ENCODE measurements at places on chromosomes 7 and 10. TPM values are rescaled to one million over a fixed set of nuclear protein-coding genes. Genes with fewer than 3 reads are reported as not detected.

DNA sequence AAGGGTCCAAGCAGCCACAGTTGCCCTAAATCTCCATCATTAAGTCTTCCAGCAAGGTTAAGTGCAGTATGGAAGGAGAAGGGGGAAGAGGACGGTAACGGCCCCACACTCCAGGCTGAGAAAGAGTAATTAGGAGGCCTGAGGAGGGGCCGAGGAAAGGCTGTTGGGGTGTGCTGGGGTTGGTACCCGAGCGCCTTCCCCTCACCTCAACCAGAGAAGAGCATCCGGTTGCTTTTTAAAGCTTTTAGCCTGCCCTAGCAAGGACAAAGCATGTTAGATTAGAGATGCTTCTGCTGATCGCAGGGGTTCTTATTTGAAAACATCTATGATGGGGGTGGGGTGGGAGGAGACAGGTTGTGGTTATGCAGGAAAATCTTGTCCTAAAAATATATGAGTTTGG is 9.0 kb upstream of the ZSCAN21 start:
- DNase-seq = no peak
- H3K4me1 ChIP-seq = peaks cover 22% of the 10 kb centered on the region
- H3K27me3 ChIP-seq = no peaks in the 10 kb centered on the region

GRCh38 chr7:152848026-152848425 is 88.5 kb downstream of the ACTR3B start:
- no peak for DNase-seq
- H3K27ac ChIP-seq = no peak overlapping the region
- H3K4me3 ChIP-seq = no peak overlapping the region
- H3K4me1 ChIP-seq = no peaks in the 10 kb centered on the region

DNA sequence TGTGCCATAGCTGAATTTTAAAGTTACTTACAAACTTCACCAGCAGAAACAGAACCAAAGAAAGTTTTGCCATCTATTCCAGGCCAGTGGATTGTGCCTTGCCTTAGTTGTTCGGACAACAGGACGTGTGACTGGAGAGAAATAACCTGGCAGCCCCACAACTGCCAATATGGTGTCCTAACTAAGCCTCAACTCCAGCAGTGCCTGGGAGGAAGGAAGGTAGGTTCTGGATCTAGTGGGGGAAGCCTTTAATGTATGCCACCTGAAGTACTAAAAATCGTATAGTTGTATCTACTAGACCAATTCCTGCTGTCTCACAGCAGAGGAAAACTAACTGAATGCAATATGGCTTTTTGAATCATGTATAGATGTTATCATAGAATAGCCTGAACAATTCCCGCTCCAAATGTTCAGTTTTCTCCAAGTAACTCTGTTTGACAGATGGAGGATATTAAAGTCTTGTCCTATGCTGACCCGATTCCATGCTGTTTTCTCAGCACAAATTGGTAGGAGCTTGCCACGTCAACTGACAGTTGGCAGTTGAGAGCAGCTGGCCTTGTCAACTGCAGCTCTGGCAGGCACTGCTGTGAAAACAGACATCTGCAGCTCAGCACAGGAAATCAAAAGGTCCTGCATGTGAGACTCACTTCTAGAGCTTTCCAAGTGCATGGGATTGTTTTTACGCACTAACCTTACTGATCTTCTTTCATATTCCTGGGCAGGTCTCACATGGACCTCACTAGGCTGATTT is 84.5 kb upstream of the WNT16 start:
- H3K4me1 ChIP-seq = no peaks in the 10 kb centered on the region
- H3K36me3 ChIP-seq = no peaks in the 10 kb centered on the region
- no peak for DNase-seq
- no peak overlapping the region for H3K4me3 ChIP-seq

GRCh38 chr7:128405471-128406313 is 4.1 kb downstream of the IMPDH1 start:
- peaks cover 2% of the 10 kb centered on the region for H3K27me3 ChIP-seq
- H3K27ac ChIP-seq = no peak overlapping the region
- peak; percentile 65 for DNase-seq
- peak overlapping the region; percentile 87 for H3K4me3 ChIP-seq

- no peak for DNase-seq
- no peak overlapping the region for H3K27ac ChIP-seq
- peaks cover 2% of the 10 kb centered on the region for H3K27me3 ChIP-seq
- H3K36me3 ChIP-seq = no peaks in the 10 kb centered on the region
- no peak overlapping the region for H3K4me3 ChIP-seq
These were observed 81.6 kb upstream of the ANLN start for GRCh38 chr7:36308031-36308430.

DNA sequence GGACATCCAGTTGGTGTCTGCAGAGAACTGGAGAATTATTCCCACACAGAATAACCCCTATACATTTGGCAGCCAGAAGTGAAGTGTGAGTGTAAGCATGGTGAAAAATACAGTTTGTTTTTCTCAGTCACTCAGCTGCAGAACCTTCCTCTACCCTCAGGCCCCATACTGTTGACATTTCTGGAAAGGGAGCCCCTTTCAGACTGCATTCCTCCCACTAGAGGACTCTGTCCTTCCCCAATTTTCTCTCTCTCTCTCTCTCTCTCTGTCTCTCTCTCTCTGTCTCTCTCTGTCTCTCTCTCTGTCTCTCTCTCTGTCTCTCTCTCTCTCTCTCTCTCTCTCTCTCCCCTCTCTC is 86.8 kb upstream of the STEAP1B start:
- no peak overlapping the region for H3K4me3 ChIP-seq
- no peak for DNase-seq
- H3K27me3 ChIP-seq = peaks cover 3% of the 10 kb centered on the region
- peaks cover 13% of the 10 kb centered on the region for H3K4me1 ChIP-seq

- DNase-seq = no peak
- no peaks in the 10 kb centered on the region for H3K4me1 ChIP-seq
- no peak overlapping the region for H3K4me3 ChIP-seq
- H3K36me3 ChIP-seq = no peaks in the 10 kb centered on the region
These were observed 437.2 kb upstream of the MKI67 start for GRCh38 chr10:128563387-128563786.

DNA sequence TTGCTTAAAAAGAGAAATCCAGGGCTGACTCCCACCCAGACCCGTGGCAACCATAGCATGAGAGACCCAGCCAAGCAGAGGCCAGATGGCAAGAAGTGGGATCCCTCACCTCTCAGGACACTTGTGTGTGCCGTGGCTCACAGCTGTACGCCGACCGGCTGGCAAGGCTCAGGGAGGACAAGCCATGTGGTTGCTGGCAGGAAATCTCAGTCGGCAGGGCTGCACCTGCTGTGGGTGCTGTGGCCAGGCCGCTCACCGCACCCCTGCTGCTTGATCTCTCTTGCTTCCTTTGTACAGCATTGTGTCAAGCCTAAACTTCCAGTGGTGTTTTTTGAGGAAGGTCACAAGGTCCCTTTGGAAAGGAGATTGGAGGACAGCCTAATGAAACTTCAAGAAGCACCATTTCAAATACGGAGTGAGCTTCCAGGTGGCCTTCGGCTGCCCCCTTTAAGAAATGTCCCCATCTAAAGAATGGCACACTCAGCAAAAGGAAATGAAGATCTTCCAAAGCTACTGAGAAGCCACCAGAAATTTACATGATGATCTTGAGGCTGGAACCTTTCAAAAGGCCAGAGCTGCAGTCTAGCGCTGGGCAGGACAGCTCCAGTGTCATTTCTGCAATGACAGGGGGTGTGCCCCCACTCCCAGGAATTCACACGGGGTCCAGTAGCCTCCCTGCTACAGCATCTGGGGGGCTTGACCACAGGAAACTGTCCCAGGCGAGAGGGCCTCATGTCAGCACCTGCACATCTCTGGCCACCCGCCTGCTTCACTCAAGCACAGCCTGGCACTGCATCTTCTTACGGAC is 409.0 kb upstream of the MGMT start:
- H3K27me3 ChIP-seq = peaks cover 23% of the 10 kb centered on the region
- peak; percentile 78 for DNase-seq
- H3K27ac ChIP-seq = peak overlapping the region; percentile 83
- H3K4me3 ChIP-seq = peak overlapping the region; percentile 74
- peaks cover 31% of the 10 kb centered on the region for H3K4me1 ChIP-seq
- no peaks in the 10 kb centered on the region for H3K36me3 ChIP-seq

DNA sequence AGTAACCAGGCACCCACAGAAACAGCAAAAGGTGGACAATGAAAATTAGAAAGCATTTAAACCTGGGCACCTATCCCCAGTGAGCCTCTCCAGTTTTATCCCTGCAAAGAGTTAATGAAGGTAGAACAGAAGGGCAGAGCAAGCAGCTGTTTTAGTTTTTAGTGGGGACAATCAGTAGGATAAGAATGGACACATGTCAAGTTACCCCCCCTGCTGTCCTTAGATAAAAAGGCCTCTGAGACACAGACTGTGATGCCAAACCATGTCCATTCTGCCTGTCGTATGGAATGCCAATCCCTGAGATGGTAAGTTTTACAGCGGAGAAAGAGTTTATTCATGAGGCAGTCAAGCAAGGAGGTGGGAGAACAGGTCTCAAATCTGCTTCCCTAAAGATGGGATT is 162.6 kb upstream of the AGR3 start:
- H3K4me3 ChIP-seq = no peak overlapping the region
- H3K27ac ChIP-seq = no peak overlapping the region
- no peak for DNase-seq
- H3K36me3 ChIP-seq = no peaks in the 10 kb centered on the region
- peaks cover 4% of the 10 kb centered on the region for H3K27me3 ChIP-seq

- peak overlapping the region; percentile 83 for H3K27ac ChIP-seq
- H3K27me3 ChIP-seq = peaks cover 13% of the 10 kb centered on the region
- H3K4me1 ChIP-seq = peaks cover 30% of the 10 kb centered on the region
- DNase-seq = no peak
These were observed 1.3 kb upstream of the YWHAG start for GRCh38 chr7:76359978-76360638.

GRCh38 chr7:23469150-23469960 is 936 bp downstream of the IGF2BP3 start:
- no peak overlapping the region for H3K4me3 ChIP-seq
- no peak overlapping the region for H3K27ac ChIP-seq
- peak; percentile 28 for DNase-seq
- H3K4me1 ChIP-seq = peaks cover 46% of the 10 kb centered on the region
- H3K27me3 ChIP-seq = peaks cover 51% of the 10 kb centered on the region

DNA sequence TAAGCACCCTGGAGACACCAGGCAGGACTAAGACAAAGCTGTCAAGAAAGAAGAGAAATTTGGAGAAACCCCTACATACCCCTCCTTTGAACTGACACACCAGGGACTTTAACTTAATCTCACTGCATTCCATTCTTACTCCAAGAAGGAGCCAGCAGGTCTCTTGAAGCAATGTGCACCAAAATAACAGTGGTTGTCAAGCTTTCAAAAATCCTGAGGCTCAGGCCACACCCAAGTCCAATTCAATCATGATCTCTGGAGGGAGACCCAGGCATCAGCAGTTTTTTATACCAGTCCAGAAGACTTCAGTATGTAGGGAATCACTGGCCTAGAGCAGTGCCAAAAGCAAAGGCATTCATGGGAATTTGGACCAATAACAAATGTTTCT is 6.8 kb downstream of the SLC25A13 start:
- H3K27me3 ChIP-seq = peaks cover 3% of the 10 kb centered on the region
- no peak for DNase-seq
- H3K4me3 ChIP-seq = no peak overlapping the region
- H3K36me3 ChIP-seq = no peaks in the 10 kb centered on the region
- peaks cover 14% of the 10 kb centered on the region for H3K4me1 ChIP-seq

DNA sequence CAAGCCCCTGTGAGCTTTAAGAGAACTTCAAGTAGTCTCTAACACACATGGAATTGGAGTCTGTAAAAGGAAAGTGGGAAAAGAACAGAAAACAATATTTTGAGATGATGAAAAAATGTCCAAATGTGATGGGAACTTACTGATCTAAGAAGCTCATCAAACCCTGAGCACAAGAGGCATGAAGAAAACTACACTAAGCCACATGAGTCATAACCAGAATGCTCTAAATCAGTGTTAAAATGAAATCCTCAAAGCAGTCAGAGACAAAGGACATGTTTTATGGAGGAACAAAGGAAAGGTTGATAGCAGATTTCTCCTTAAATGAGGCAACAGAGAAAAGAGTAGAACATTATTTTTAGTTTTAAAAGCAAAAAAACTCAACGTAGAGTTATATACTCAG is 37.2 kb downstream of the ZNF33A start:
- peaks cover 57% of the 10 kb centered on the region for H3K36me3 ChIP-seq
- DNase-seq = no peak
- H3K27ac ChIP-seq = no peak overlapping the region
- H3K27me3 ChIP-seq = no peaks in the 10 kb centered on the region
- peaks cover 44% of the 10 kb centered on the region for H3K4me1 ChIP-seq

DNA sequence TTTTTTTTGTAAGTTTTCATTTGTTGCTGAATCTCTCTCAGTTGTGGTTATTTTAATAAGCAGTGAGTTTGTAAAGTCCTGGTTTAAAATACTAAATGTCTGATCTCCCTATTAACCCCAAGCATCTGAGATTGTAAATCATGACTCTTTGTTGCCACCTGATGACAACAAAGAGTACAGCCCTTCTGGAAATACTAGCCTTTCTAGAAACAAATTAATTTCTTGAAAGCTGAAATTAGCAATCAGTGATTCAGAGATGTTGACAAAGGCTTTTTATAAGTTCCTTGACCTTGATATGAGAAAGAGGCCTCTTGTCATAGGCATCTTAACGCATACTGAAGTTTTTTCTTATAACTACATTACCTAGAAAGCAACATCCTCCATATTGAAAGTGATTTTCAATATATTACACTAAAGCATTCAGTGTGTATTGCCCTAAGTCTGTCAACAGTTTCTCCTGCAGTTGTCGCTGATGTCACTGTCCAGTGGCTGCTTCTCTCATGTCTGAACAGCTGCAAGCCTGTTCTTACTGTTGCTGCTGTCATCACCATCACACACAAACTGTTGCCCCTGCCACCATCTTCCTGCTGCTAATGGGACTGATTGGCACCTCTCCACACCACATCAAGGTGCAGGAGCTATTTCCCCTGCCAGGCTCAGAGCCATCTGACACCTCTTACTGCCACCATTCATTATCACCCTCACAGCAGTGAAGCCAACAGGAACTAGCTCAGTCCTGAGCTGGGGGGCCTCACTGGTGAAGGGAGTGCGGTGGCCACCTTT is 95.1 kb upstream of the LRGUK start:
- no peaks in the 10 kb centered on the region for H3K36me3 ChIP-seq
- peak overlapping the region; percentile 53 for H3K27ac ChIP-seq
- H3K27me3 ChIP-seq = peaks cover 2% of the 10 kb centered on the region
- DNase-seq = peak; percentile 67
- H3K4me1 ChIP-seq = peaks cover 30% of the 10 kb centered on the region

GRCh38 chr7:289756-290553 is at the start of gene FOXL3:
Gene FOXL3, plus strand, starts transcription at chr7:290170. Its CDS starts 0 bp downstream, at chr7:290170.
- no peak within 1 kb of the TSS for H3K27ac ChIP-seq
- DNase-seq = no peak
- peaks cover 19% of the 10 kb centered on the region for H3K27me3 ChIP-seq
- H3K4me3 ChIP-seq = no peak within 1 kb of the TSS
- H3K36me3 ChIP-seq = no peaks in the 10 kb centered on the region

- H3K4me3 ChIP-seq = no peak overlapping the region
- no peaks in the 10 kb centered on the region for H3K36me3 ChIP-seq
- H3K27me3 ChIP-seq = peaks cover 3% of the 10 kb centered on the region
- no peaks in the 10 kb centered on the region for H3K4me1 ChIP-seq
- H3K27ac ChIP-seq = no peak overlapping the region
- no peak for DNase-seq
These were observed 355.6 kb downstream of the RNLS start for GRCh38 chr10:88227342-88228018.

The GNG11 gene
- polyA plus RNA-seq = 1.5 TPM

The VENTX gene
- not detected for polyA plus RNA-seq

The ZPBP gene
- not detected for polyA plus RNA-seq

The TAS2R4 gene
- not detected for polyA plus RNA-seq

The FAM237B gene
- polyA plus RNA-seq = not detected

The GRM8 gene
- polyA plus RNA-seq = not detected

Measured in immature natural killer cell (primary cell).